ENCODE measurements at places on chromosomes 2 and 18. TPM values are rescaled to one million over a fixed set of nuclear protein-coding genes. Genes with fewer than 3 reads are reported as not detected.

The DHRS9 gene
- 3.3 TPM for total RNA-seq

The KLHL30 gene
- not detected for total RNA-seq

DNA sequence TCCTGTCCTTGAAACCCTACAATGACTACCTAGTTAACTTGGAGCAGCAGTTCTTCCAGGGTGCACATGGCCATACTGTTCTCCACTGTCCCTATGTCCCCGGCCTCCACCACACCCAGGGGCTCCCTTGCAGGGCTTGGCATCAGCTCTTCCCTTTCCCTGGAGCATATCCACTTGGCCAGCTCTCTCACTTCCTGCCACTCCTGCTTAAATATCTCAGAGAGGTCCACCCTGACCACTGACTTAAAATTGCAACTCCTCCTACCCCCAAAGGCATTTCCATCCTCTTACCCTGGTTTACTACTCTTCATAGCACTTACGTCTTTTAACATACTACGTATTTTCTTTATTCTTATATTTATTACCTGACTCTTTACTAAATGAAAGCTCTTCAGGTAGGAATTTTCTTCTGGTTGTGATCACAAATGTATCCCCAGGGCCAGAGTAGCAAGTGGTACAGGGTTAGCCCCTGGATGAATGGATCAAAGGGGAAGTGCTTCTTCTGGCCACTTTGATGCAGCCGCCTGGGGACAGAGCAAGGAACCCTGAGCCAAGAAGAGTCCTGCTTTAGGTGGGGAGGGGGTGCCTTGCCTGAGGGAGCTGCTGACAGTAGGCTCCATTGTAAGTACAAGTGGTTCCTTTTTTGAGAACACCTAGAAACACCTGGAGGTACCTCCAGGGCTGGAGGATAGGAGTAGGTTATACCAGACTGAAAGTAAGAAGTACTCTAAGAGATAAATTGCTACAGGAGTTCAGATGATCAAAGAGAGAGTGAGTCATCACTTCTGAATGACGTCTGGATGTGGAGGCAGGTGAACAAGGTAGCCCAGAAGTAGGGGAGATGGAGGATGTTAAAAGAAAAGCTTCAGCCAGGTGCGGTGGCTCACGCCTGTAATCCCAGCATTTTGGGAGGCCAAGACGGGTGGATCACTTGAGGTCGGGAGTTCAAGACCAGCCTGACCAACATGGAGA is 82.2 kb downstream of the SOCS6 start:
- DNase-seq, result no peak

GRCh38 chr2:230774348-230774951 is 61.8 kb downstream of the CAB39 start:
- no peak for DNase-seq

DNA sequence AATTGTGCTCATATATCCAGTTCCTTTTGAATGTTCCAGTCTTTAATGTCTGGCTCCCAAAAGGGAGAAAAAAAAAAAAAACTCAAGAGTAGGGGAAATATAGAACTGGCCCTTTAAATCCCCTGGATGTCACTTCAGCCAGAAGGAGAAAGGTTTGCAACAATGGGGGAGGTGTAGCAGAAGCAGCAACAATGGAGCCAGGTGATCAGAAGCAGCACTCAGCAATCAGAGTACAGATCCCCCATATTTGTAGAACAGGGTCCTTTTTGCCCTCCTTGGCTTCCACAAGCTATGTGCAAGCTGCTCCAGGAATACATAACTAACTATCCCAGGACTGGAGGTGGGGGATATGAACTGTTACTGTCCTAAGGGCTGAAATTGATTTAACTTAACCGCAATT is 25.8 kb upstream of the ZNF397 start:
- DNase-seq, result no peak
